ENCODE measurements at places on chromosomes 2 and 18. TPM values are rescaled to one million over a fixed set of nuclear protein-coding genes. Genes with fewer than 3 reads are reported as not detected.

DUSP2 gene
- 1.0 TPM for total RNA-seq

- peak; percentile 74 for DNase-seq
- H3K4me1 ChIP-seq = no peaks in the 10 kb centered on the region
- H3K4me3 ChIP-seq = no peak overlapping the region
Observed at GRCh38 chr2:1886405-1886992, 142.2 kb upstream of the PXDN start.

DNA sequence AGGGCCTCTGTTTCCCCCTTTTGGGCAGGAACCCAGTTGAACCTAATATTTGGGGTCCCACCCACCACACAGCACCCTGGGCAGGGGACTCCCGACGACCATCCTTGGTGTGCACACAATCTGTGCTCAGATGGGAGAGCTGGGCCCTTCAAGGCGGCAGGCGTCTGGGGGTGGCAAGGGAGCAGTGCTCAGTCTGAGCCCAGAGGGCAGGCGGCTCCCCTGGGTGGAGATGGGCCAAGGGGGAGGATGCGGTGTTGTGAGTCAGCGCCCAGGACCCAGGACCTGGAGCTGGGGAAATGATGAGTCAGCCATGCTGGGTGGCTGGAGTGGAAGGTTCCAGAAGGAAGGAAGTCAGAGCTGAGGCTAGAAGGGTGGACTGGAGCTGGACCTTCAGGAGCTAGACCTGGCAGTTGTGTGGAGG lies 3.8 kb downstream of the PROM2 start:
- no peaks in the 10 kb centered on the region for H3K27me3 ChIP-seq
- no peak overlapping the region for H3K4me3 ChIP-seq
- H3K27ac ChIP-seq = no peak overlapping the region
- no peaks in the 10 kb centered on the region for H3K36me3 ChIP-seq
- no peaks in the 10 kb centered on the region for H3K4me1 ChIP-seq

DNA sequence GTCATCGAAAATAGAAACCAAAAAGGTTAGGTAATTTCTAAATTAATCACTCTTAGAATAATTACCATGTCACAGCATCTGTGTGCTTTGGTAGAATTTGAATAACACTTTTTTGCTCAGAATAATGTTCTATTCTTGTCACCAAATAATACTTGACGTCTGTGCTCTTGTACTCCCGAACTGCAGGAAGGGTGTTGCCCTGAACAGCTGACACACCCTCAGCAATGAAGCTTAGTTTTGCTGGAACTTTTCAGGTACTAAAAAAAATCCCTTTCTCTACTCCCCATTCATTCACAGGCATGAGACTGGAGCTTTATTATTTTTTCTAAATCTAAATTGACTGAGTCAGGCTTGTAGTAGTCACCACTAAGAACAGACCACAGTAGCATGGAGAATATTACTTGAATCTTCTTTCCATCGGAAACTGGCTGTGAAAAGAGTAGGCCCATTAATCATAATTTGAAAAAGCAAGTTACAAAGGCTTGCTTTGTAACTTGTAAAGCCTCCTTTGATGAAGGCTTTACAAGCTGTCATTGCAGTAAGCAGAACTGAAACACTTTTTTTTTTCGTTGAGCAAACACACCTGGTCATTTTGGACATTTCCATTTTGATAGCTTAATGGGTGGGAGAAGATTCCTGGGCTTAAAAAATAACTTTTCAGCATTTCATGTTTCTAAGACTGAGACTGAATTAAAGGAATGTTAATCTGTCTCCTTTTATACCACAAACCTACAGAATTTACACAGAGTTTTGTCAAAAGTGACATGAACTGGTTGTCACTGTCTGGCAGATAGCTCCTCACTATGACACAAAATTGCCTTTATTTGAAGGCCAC lies 70.3 kb upstream of the PELI1 start:
- H3K36me3 ChIP-seq = no peaks in the 10 kb centered on the region
- no peak overlapping the region for H3K27ac ChIP-seq
- H3K27me3 ChIP-seq = no peaks in the 10 kb centered on the region
- DNase-seq = peak; percentile 68
- no peak overlapping the region for H3K4me3 ChIP-seq
- no peaks in the 10 kb centered on the region for H3K4me1 ChIP-seq

DNA sequence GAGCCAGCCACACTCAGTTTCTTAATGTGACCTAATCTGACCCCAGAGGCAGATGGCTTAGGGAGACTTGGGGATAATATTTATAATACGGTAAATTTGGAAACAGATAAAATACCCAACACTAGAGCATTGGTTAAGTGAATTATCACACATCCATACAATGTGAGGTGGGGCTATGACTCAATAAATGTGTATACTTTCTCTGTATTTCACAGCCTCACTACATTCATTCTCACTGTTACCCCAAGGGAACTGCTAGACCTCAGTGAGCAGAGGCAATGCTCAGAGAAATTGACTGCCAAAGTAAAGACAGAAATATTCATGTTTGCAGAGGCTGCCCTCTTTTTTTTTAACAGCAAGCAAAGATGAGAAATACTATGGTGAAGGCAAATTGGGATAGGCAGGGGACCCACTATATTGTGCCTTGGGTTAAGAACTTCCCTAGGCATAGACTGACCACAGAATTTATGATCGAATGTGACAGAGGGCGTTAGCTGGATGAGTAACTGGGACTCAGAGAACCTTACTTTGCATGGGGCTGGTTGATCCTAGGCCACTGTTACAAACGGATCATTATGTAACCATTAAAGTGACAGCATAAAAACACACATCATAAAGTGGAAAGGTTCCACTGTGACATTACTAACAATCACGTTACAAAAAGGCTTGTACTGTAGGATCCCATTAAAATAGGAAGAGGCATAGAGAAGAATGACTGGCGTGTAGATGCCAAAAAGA lies 246.0 kb upstream of the LYPD1 start:
- H3K4me1 ChIP-seq = no peaks in the 10 kb centered on the region
- no peaks in the 10 kb centered on the region for H3K27me3 ChIP-seq
- no peak for DNase-seq
- H3K27ac ChIP-seq = no peak overlapping the region
- H3K36me3 ChIP-seq = no peaks in the 10 kb centered on the region
- H3K4me3 ChIP-seq = no peak overlapping the region

DNA sequence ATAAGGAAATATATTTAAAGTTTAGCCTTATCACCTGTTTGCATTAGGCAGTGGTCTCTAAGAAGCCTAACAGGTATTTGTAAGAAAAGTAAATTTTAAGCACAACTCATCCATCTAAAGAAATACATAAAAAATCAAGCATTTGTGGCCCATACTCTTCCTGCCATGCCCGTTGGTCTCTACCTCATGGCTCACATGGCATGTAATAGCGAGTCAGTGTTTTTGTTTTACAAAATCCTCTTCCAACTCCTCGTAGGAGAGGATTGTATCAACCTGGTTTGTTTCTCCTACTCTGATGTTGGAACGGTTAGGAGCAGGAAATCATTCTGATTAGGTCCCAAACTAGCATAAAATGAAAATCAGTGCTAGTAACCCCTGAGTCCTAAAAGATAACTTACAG lies 91.8 kb downstream of the FMNL2 start:
- H3K27me3 ChIP-seq = no peaks in the 10 kb centered on the region
- peaks cover 4% of the 10 kb centered on the region for H3K4me1 ChIP-seq
- H3K4me3 ChIP-seq = no peak overlapping the region
- DNase-seq = no peak
- H3K36me3 ChIP-seq = no peaks in the 10 kb centered on the region
- peak overlapping the region; percentile 27 for H3K27ac ChIP-seq

DNA sequence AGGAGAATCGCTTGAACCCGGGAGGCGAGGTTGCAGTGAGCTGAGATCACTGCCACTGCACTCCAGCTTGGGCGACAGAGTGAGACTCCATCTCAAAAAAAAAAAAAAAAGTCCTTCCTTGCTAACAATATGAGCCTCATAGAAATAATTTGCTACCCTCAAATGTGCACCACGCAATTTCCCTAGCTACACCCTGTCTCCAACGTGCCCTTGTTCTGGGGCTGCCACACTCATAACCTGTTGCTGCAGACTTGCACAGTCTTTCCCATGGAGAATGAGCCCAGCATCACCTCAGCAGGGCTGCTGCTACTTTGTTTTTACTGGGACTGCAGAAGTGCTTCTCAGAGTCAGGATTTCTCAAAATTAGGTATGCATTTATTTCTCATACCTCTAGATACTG lies 46.4 kb upstream of the ZNG1B start:
- H3K4me3 ChIP-seq = no peak overlapping the region
- no peaks in the 10 kb centered on the region for H3K4me1 ChIP-seq
- no peak overlapping the region for H3K27ac ChIP-seq
- no peaks in the 10 kb centered on the region for H3K36me3 ChIP-seq

MROH2A gene
- total RNA-seq = not detected

DNA sequence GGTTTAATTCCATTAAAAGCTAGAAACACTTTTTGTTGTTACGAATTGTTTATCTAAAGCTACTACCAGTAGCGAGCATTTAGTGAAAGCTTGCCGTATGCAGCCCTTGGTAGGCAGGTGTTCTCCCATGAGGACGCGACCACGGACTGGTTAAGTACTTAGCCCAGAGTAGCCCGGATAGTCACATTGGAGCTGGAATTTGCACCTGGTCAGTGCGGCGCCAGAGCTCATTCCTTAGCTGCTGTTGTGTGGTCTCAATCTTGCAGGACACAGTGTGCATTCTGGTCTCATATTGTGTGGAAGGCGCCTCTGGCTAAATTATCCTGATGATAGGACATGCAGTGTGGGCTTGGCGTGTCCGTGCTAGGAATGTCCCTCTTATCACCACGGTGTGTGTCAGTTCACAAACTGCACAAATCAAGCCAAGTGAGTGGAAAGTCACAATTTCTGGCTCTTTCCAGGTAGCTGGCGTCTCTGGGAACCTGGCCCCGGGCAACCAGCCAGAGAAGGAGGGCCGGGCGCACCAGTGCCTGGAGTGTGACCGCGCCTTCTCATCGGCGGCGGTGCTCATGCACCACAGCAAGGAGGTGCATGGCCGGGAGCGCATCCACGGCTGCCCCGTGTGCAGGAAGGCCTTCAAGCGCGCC lies 133.3 kb downstream of the ZNF236 start:
- no peaks in the 10 kb centered on the region for H3K4me1 ChIP-seq
- no peak overlapping the region for H3K27ac ChIP-seq
- no peak for DNase-seq
- peaks cover 3% of the 10 kb centered on the region for H3K36me3 ChIP-seq

DNA sequence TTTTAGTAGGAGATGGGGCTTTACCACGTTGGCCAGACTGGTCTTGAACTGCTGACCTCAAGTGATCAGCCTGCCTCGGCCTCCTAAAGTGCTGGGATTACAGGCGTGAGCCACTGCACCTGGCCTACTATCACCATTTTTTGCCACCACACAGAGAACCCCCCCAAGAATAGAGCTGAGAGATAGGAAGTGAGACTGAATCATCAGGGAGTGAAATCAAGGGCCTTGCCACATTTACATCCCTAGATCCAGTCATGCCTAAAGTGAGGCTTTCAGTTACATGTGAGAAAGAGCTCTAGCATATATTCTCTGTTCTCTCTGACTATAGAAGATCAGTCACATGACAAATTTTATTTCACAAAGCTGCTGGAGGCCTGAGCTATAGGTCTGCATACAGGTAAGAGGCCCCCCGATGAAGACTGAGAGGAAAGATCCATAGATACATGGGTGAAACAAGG lies 28.0 kb upstream of the KCMF1 start:
- no peaks in the 10 kb centered on the region for H3K27me3 ChIP-seq
- no peaks in the 10 kb centered on the region for H3K36me3 ChIP-seq
- no peak overlapping the region for H3K27ac ChIP-seq

DNA sequence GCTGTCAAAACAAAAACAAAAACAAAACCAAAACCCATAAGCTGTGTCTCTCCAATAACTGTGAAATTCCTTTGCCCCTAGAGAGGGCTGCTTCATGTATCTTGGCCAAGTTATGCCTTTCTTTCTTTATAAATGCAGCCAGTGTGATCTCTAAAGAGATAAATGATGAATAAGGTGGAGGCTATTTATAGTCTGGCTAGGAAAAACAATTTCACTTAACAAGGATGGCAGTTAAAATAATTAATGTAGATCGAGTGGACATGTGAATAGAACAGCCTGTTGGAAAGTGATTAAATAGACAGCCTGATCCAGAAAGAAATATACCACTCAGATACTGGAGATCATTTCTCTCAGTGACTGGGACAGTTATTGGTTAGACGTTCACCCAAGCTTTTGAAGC lies 1666.9 kb upstream of the CELF4 start:
- no peaks in the 10 kb centered on the region for H3K36me3 ChIP-seq
- no peak overlapping the region for H3K4me3 ChIP-seq
- DNase-seq = no peak
- H3K4me1 ChIP-seq = no peaks in the 10 kb centered on the region
- H3K27ac ChIP-seq = no peak overlapping the region

ANKRD53 gene
- 1.3 TPM for total RNA-seq

DNA sequence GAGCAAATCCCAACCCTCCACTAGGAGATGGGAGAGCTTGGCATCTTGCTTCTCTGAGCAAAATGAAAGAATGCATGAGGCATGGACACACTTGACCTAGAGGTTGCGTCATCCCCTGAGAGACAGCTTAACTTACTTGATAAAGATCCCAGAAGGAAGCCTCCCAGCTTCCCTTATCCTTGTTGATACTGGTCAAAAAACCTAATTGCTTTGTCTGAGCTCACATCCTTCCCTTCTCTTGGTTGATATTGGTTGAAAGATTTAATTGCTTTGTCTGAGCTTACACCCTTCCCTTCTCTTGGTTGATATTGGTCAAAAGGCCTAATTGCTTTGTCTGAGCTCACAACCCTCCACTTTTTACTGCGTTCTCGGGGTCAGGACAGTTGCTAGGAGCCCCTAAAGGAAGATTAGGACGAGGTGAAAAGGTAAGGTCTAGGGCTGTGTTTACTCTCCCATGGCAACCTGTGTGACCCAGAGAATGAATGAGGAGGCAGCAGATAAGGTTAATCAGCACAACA lies 12.2 kb upstream of the BOD1L2 start:
- H3K27ac ChIP-seq = no peak overlapping the region
- H3K4me1 ChIP-seq = no peaks in the 10 kb centered on the region
- no peak for DNase-seq
- H3K27me3 ChIP-seq = no peaks in the 10 kb centered on the region

DNA sequence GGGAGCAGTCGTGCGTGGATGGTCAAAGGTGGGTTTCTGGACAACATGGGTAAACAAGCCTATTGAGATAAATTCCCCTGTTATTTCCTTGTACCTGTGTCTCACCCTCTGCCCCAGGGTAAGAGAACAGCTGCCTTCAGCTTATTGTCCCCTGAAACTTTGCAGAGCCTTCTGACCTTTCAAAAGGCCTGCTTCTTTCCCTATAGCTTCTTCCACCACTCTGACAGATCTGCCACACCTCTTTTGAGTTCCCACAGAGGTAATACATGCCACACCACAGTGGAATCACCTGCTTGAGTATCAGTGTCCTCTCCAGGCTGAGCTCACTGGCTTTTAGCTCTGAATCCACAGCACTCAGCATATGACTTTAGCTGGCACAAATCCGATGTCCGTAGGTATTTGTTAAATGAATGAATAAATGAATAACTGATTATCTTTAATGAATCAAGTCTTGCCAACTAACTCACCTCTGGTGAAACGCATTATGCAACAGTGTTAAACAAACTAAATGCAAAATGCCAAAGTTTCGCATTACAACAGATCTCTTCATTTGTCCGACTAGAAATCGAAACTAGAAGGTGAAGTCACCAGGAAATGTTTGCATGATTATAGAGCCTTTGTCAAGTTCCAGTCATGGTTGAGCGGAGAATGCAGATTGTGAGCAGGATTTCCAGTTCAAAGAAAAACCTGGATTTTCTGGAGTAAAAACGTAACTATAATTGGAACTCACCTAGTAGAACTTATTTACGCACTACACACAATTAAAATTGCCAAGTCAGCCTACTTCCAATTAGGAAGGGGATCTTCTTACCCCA lies 16.4 kb downstream of the DYNAP start:
- peak overlapping the region; percentile 8 for H3K4me3 ChIP-seq
- no peaks in the 10 kb centered on the region for H3K27me3 ChIP-seq
- no peak for DNase-seq
- H3K27ac ChIP-seq = no peak overlapping the region
- H3K36me3 ChIP-seq = no peaks in the 10 kb centered on the region
- H3K4me1 ChIP-seq = no peaks in the 10 kb centered on the region

HK2 gene
- total RNA-seq = 19.3 TPM

GBX2 gene
- not detected for total RNA-seq

Data from fibroblast of lung (primary cell).